ENCODE measurements at places on chromosomes 13 and 19.

DNA sequence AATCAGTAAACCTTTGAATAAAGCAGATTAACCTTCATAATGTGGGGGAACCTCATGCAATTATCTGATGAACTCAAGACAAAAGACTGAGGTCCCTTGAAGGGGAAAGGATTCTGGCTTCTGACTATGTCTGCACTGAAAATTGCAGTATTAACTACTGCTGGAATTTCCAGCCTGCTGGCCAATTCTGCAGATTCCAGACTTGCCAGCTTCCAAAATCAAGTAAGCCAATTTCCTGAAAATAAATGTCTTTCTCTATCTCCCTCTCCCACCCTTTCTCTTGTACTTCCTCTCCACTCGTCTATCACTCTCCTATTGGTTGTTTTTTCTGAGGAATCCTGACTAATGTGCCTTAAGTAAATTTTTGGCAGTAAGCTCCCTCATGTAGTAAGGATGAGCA is 1479.9 kb upstream of the PRR20A start:
- DNase-seq = no peak

DNA sequence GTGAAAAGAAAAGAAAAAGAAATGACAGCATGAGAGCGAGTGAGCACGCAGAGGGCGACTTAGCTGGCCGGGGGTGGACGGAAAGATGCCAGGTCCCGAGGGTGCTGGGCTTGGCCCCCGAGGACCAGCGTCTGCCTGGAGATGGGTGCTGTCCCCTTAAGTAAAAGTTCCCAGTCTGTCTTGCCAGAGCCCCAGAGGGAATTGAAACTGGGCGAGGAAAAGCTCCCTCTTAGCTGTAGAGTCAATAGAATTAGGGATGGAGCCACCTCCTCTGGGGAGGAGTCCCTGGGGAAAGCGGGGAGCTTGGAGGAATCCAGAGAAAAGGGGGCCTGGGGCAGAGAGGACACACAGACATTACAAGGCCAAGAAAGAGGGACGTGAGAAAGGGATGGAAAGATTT is 13.3 kb downstream of the BCAM start:
- no peak for DNase-seq

- peak; percentile 10 for DNase-seq
Measured at GRCh38 chr13:44474122-44474910, 100.7 kb downstream of the SERP2 start.

- no peak for DNase-seq
Measured at GRCh38 chr19:7527516-7528191, 5.2 kb downstream of the MCOLN1 start.

- no peak for DNase-seq
Measured at GRCh38 chr13:56670563-56670962, 470.2 kb upstream of the PRR20A start.

- DNase-seq = no peak
Measured at GRCh38 chr19:57248646-57249045, 8.2 kb downstream of the ZNF805 start.

DNA sequence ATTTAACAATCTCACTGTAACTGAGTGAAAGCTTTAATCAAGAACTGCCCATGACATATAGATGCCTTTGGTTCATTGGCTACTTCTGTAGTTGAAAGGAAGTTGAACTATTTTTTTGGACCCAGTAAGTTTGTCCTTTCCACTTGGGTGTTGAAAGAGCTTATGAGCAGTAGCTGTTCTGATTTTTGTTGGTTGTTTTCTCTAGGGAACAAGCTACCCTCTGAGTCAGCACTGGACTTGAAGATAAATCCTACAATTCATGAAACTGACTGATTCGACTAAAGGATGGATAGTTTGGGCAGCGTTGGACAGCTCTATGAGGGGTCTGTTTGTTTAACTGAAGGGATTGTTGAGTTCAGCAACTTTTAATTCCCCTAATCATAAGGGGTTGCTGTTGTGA is 101.0 kb downstream of the PAN3 start:
- no peak for DNase-seq

GRCh38 chr13:47144782-47145181 is 247.9 kb upstream of the HTR2A start:
- DNase-seq = no peak

DNA sequence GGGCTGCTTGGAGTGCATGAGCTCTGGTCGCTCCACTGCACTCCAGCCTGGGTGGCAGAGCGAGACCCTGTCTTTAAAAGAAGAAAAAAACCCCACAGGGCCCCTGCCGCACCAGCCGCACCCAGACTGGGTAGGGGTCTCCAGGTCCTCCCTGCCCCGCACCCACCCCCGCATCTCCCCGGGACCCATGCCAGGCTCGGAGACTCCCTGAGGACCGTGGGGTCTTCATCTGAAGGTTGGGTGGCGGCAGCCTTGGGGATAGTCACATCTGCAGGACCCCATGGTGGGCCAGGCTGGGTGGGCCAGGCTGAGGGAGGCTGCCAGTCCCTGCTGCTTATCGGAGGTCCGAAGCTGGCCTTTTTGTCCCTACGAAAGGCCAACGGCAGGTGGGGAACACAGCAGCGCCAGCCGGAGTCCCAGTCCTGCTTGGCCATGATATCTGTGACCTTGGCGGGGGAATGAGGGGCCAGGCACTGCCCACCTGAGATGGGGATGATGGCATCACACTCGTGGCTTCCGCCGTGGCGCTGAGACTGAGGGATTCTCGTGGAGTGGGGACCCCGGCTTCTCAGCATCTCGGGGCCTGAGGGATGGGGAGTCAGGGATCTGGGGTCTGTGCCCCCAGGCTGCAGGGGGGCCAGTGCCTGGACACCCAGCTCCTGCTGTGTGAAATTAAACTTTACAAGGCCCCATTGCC is 11.1 kb downstream of the EFNA2 start:
- no peak for DNase-seq

DNA sequence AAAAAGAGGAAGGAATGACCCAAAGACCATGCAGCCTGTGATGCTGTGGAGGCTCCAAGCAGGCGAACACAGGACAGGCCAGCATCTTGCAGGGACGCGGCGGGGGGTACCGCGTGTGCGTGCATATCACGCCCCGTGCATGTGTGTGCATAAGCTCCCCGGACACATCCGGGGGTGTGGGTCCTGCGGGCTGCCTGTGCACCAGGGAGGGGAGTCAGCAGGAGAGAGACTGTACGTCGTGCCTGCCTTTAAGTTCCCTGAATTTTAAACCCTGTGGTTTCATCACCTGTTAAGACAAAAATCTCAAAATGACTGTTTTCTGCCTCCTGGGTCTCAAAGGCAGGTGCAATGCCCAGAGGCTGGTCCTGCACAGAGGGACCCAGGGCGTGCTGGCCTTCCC is 16.6 kb downstream of the ADAT3 start:
- no peak for DNase-seq

- DNase-seq = no peak
Measured at GRCh38 chr19:21127898-21128297, 13.9 kb upstream of the ZNF431 start.

- DNase-seq = no peak
Measured at GRCh38 chr13:75470676-75471075, 11.3 kb downstream of the TBC1D4 start.

DNA sequence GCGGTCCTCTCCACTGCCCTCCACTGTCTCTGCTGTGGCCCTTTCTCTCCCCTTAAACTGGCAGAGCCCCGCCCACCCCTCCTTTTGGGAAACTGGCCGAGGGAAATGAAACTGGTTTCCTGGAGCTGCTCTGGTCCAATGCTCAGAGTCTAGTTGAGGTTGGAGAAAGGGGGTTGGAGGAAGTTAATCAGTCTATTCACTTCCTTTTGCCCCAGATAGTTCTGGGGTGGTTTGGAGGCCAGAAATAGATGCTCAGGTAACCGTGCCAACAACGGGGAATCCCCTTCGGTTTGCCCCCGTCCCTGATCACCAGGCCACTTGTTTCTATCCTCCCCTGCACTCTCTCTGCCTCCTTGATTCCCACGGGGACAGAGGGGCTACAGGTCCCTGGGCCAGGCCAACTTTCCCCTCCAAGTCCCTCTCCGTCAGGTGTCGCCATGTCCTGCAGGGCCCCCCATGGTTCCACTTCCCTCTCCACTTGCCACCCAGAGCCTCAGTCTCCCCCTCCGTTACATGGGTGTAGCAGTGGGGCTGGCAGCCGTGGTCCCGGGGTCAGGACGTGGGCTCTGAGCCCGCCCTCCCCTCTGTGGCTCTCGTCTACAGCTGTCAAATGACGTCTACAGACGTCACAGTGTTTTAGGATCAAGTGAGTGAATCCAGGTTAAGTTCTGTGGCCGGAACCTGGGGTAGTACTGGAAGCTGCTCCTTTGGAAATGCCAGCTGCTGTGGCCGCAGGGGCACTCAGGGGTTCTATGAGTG is at the start of gene IL4I1:
Gene IL4I1, minus strand, starts transcription at position 25 of the 759 bp plus-strand sequence. CDS start 727 bp downstream, outside the sequence.
- DNase-seq = no peak

DNA sequence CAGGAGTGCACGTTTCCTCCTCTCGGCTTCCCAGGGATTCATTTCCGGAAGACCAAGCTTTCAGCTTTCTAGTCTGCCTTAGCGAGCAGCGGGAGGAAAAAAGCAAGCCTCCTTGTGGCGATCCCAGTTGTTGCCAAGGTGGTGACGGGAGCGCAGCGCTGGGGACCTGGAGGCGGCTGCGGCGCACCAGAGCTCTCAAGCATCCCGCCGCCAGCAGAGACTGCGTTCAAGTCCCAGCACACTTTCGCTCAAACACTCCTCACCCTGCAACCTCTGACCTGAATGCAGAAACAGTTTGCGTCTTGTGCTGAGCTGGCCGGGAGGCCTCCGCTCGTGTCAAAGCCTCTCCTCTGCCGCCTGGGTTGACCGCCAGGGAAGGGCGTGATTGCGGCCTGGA is 4.9 kb downstream of the GSX1 start:
- DNase-seq = no peak

Data from HEK293T (cell line).